ENCODE measurements at places on chromosomes 6 and 20.

GRCh38 chr6:159505140-159505922 is 187.7 kb downstream of the SOD2 start:
- DNase-seq: no peak

DNA sequence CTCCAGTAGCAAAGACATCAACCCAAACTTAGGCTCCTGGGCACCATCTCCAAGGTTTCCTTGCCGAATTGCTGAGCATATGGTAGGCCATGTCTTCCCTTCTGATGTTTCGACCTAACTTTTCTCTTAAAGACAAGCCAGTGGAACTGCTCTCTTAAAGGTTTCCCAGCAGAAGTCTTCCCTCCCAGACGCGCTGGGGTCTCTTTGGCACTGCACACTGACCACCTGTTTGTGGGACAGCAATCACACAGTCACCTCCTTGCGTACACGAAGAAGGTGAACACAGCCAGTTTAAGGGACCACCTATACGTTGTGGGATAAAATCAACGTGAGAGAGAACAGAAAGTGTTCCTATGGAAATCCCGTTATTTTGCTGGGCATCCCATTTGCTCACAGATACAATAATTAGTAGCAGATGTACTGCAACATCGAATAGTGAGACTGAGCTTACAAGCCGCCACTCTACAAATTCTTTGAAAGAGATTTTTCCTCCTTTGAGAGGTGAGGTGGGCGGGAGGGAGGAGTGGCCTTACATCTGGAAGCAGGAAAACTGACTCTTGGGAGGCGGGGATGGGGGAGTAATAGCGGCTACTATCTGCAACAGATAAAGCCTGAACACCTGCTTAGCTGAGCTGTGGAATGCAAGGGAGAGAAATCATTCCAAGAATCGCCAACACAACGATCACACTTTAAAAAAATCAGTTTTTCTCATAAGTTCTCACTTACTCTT is 9.9 kb downstream of the GRIK2 start:
- no peak for DNase-seq

- DNase-seq: no peak
These were observed 8.7 kb downstream of the OSBPL2 start for GRCh38 chr20:62246872-62247652.

- DNase-seq: no peak
These were observed 1.8 kb upstream of the ABT1 start for GRCh38 chr6:26594730-26595632.

GRCh38 chr6:47168180-47168579 is 126.0 kb upstream of the ADGRF1 start:
- DNase-seq: no peak

DNA sequence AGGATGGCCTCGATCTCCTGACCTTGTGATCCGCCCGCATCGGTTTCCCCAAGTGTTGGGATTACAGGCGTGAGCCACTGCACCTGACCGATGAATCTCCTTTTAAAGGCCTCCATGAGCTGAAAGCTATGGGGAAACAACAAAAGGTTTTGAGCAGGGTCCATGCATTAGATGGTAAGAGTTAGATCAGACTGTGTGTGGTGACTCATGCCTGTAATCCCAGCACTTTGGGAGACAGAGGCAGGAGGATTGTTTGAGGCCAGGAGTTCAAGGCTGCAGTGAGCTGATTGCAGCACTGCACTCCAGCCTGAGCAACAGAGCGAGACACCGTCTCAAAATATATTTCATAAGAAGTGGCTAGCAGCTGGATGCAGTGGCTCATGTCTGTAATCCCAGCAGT is 41.0 kb upstream of the BCLAF1 start:
- DNase-seq: no peak

DNA sequence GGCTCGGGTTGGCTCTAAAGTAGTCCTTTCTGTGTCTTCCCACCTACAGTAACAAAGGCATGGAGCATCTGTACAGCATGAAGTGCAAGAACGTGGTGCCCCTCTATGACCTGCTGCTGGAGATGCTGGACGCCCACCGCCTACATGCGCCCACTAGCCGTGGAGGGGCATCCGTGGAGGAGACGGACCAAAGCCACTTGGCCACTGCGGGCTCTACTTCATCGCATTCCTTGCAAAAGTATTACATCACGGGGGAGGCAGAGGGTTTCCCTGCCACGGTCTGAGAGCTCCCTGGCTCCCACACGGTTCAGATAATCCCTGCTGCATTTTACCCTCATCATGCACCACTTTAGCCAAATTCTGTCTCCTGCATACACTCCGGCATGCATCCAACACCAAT is 291.2 kb downstream of the ESR1 start:
- DNase-seq: no peak

GRCh38 chr6:104326173-104327001 is 533.3 kb downstream of the HACE1 start:
- no peak for DNase-seq

- DNase-seq: no peak
These were observed 27.4 kb downstream of the ZC3H12D start for GRCh38 chr6:149457316-149457884.

- DNase-seq: no peak
These were observed 207.5 kb downstream of the NKAIN2 start for GRCh38 chr6:124011180-124011579.

- DNase-seq: no peak
These were observed 52.1 kb upstream of the SNX9 start for GRCh38 chr6:157770946-157771345.

DNA sequence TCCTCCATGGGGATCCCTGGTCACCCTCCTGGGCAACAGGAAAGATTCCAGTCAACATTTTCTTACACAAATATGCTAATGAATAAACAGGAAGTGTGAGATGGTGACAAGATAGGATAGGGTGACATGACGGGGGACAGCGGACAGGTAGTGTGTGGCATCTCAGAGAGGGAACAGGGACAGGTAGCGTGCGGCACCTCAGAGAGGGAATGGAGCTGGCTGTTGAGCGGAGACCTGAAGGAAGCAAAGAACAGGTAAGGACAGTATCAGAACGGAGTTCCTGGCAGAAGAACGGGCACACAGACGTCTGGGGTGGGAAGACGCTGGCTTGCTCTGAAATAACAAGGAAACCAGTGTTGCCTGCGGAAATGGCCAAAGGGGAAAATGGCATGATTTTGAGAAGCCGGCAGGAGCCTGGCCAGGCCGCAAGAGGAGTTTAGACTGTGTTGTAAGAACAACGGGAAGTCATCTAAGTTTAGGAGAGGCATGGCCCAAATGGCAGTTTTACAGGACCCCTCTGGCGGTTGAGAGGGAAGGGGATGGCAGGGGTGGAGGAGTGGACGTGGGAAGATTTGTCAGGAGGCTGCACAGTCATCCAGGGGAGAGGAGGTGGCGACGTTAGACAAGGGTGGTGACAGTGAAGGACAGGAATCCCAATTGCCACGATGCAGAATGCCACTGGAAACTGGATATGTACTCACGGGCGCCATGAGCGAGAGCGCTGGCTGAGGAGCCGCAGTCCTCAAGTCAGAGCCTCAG is 111.6 kb downstream of the JPH2 start:
- DNase-seq: no peak

DNA sequence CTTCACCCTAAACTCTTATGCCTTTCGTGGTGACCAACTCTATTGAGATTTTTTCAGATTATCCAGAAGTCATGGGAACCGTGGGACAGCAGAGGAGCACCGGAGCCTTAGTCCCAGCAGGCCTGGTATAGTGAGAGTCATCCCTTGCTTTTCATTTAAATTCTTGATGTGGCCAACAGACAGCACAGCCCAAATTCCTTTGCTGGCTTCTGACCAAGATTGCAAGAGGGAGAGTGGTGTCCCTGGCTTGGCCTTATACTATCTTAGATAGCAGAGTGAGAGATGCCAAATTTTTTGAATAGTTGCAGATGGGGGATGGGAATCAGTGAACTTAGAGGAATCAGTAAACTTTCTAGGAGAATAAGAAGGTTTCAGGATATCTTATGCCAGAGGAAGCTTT is 7.8 kb downstream of the STX11 start:
- no peak for DNase-seq

- no peak for DNase-seq
These were observed 473.0 kb downstream of the BCKDHB start for GRCh38 chr6:80579391-80580023.

GRCh38 chr20:63532449-63532971 is 4.7 kb downstream of the PTK6 start:
- DNase-seq: no peak

- no peak for DNase-seq
These were observed 39.7 kb downstream of the KCNQ2 start for GRCh38 chr20:63432577-63433325.

- DNase-seq: no peak
These were observed 30.0 kb upstream of the PPP1R3G start for GRCh38 chr6:5055118-5055517.

DNA sequence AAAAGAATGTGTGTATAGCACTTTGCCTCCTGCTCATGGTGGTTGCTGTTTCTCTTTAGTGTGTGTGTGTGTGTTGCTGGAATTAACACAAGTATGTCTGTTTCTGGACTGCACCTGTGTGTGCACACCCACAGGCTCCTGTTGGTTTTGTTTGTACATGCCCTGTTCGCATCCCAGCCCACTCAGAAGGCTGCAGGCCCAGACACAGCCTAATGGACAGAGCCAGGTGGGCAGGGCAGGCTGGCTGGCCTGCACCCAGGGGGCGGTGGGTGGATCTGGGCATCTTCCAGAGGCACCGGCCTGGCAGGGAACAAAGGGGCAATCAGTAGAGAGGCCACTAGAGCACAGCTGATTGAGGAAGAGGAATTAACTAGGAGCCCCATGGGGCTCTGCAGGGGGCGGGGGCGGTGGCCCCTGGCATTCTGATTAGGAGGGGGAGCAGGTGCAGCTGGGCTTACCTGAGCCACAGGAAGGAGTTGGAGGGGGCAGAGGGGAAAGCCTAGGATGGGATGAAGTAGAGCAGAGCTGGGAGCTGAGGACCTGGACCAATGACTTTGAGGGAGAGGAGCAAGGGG is 21.9 kb downstream of the CD40 start:
- no peak for DNase-seq

- DNase-seq: no peak
These were observed 28.3 kb downstream of the COL20A1 start for GRCh38 chr20:63321148-63321831.

DNA sequence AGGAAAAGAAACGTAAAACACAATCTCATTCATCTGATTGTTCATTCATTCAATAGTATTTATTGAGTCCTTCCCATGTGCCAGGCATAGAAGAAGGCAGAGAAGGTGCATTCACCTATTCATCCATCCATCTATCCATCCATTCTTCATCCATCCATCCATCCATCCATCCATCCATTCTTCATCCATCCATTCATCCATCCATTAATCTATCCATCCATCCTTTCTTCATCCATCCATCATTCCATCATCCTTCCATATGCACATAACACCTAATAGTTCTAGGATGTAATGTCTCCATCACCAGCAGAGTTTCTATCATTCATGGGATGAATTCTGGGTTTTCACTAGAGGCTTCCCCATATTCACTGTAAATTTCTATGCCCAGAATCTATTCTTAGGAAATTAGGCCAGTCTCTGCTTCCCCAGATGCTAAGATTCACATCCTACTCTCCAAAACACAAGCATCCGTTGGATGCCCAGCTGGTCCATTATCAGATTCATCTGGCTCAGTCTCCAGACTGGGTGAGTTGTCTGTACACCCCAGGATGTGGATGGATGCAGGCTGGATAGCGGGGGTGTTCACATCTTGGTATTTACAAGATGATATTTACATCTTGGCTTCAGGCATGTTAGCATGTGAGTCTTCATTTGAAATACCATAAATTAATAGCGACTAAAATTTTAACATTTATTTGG is 517.7 kb upstream of the SULF2 start:
- no peak for DNase-seq

- no peak for DNase-seq
These were observed 119.3 kb downstream of the F13A1 start for GRCh38 chr6:6201200-6201599.

GRCh38 chr6:142913511-142914047 is 31.4 kb downstream of the HIVEP2 start:
- DNase-seq: peak; percentile 80

GRCh38 chr6:112232845-112233256 is 21.5 kb downstream of the LAMA4 start:
- DNase-seq: no peak

DNA sequence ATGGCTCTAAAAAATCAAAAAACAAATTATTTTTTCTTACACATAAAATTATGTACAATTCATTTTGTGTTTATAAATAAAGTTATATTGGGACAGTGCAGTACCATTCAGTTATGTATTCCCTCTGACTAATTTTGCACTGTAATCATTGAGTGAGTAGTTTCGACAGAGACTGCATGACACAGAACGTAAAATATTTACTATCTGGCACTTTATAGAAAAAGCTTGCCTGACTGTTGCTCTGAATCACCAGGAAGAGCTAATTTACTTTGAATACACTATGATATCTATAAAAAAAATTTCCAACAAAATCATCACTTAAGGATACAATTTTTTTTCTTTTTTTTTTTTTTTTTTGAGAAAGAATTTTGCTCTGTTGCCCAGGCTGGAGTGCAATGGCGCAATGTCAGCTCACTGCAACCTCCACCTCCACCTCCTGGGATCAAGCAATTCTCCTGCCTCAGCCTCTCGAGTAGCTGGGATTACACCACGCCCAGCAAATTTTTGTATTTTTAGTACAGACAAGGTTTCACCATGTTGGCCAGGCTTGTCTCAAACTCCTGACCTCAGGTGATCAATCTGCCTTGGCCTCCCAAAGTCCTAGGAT is 11.0 kb upstream of the KHDC1L start:
- DNase-seq: no peak

DNA sequence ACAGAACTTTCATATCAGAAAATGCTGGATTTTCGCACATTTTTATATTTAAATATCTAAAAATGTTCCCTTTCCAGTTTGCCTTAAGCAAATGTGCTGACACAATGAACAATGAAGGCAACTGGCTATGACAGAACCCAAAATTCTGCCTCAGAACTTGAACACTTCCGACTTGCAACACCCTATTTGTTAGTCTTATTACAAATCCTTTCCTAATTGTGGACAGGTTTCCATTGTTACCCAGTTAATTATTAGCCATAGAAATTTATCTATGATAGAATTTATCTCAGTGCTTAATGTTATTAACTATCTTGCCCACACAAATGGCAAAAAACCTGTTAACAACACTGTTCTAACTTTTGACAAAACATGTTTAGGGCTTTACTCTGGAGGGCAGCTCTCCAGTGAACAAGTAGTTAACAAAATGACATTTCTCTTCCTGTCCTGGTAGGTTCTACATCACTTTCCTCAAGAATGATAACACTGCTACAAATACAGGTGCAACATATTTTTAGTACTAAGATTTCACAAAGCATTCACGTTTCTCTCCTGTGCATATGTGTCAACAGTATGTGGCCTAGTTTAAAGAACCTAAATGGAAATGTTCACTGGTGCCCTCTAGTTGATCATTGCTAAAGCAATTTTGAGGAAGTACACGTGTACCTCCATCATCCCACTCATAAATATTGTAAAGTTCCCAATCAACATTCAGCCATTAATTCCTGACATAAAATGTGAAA is 58.4 kb downstream of the HIVEP2 start:
- peak; percentile 75 for DNase-seq

GRCh38 chr20:20548527-20549266 is 163.7 kb downstream of the RALGAPA2 start:
- DNase-seq: no peak

DNA sequence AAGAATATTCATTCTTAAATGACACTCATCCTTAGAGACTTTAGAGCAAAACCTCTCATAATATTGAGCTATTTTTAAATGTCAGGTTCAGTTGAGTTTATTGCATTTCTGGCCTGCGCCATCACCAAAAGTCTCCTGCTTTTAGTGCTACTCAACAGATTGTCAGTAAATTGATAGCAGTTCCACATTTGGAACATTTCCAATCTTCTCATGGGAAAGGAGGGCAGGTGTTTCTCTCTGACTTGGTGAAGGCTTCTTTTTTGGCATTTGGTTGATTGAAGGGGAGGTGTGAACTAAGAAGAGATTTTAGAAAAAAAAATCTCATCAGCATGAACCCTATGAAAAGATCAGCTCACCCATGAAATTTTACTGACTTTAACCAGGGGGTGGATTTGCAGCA is 125.9 kb upstream of the INSM1 start:
- no peak for DNase-seq

Measured in T-cell (primary cell).